ENCODE measurements at places on chromosomes 4 and X.

GRCh38 chr4:76334885-76335284 is 28.4 kb downstream of the STBD1 start:
- DNase-seq = no peak

DNA sequence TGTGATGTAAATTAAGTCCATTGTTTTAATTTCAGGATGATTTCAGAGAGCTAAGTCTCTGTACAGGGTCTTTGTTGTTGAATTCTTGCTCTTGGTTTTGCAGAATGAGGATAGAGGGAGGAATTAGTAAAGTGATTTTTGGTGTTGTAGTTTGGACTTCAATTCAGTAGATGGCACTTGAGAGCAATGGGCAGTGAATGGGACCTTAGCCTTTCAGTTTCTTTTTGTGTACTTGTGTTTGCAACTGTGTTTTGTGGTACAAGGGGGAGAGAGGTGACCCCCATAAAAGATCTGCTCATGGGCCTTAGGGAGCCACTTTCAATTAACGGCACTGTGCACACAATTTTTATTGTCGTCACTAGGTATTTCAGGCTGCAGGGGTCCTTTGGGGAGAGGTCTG is 340.0 kb downstream of the DCAF12L2 start:
- DNase-seq = no peak

GRCh38 chr4:83831588-83831987 is 295.7 kb downstream of the GPAT3 start:
- DNase-seq = peak; percentile 13

- DNase-seq = peak; percentile 68
These were observed 247.1 kb downstream of the BCOR start for GRCh38 chrX:39850630-39851152.

GRCh38 chr4:98571161-98571786 is 87.1 kb downstream of the TSPAN5 start:
- no peak for DNase-seq

GRCh38 chr4:19030048-19030447 is 1008.5 kb upstream of the LCORL start:
- DNase-seq = peak; percentile 47

DNA sequence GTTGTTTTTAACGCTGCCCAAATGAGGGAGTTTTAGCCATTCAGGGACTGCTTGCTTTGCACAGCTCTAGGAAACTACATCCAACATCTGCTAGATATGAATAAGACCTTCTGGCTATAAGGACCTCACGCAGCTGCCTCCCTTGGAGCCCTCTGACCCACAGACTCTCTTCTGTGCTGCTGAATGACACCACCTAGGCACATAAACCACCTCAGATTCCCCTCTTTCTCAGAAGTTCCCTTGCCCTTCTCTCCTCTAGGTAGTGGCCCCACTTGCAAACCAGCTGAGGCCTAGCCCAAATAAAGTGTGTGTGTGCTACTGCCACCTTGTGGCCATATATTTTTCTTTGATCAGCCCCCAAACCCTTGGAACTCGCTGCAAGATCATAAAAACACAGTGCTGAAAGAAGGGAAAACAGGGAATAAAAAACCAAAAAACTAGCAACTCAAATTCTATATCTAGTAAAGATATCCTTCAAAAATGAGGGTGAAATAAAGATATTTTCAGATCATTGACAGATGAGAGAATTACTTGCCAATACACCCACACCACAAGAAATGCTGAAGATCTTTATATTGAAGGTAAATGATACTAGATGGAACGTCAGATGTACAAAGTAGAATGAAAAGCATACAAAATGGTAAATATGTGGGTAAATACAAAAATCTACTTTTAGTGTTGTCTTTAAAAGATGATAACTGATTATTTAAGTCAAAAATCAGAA is 265.9 kb downstream of the ADAMTS3 start:
- no peak for DNase-seq

- no peak for DNase-seq
These were observed 15.1 kb downstream of the L1CAM start for GRCh38 chrX:153870791-153871360.

DNA sequence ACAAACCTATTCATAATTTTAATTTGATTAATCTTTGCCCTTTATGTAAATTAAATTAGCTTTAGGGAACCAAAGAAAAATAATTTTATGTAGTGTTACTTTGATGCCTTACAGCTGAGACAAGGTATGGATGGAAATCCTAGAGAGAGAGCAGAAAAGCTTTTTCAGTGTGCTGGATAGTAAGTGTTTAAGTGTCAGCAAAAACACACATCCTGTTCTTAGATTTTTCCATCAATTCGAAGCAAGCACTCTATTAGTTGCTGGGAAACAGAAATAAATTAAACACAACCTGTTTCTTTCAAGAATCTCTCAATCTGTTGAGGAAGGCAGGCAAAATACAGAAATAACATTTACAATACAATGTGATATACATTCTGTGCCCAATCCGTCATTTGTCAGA is 327.8 kb downstream of the GALNTL6 start:
- DNase-seq = no peak

- DNase-seq = no peak
These were observed 7.0 kb upstream of the SYNPO2 start for GRCh38 chr4:118881512-118882146.

- DNase-seq = peak; percentile 62
These were observed 55.3 kb downstream of the SOD3 start for GRCh38 chr4:24850674-24851073.

GRCh38 chr4:55157559-55158277 is 32.3 kb upstream of the KDR start:
- DNase-seq = no peak

- DNase-seq = no peak
These were observed 739 bp downstream of the SLC49A3 start for GRCh38 chr4:687971-688853.

GRCh38 chr4:102693262-102693850 is 67.4 kb downstream of the MANBA start:
- DNase-seq = no peak

- DNase-seq = no peak
These were observed at the start of gene CORIN for GRCh38 chr4:47837908-47838294. Gene CORIN, minus strand, starts transcription at chr4:47838067. Its CDS starts 118 bp downstream, at chr4:47837949.

GRCh38 chr4:110196206-110196870 is 2.1 kb downstream of the ELOVL6 start:
- no peak for DNase-seq

- peak; percentile 39 for DNase-seq
These were observed 1.6 kb downstream of the LONRF3 start for GRCh38 chrX:118975831-118976598.

DNA sequence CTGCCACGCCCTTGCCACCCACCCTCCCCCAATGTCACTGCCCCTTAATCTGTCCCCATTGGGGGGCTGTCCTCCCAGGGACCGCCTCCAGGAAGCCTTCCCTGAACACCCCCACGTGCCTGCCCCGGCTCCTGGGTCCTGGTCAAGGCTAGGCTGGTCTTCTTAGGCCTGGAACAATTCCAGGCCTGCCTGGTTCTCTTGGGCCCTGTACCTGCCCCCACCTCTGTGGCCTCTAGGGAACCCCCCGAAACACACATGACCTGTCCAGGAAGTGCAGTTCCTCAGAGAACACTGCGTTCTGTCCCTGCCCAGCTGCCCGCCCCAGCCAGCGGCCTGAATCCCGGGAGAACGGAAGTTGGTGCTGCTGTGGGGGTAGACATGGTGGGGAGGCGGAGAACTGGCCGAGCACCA is 5.1 kb downstream of the MXD4 start:
- peak; percentile 34 for DNase-seq

GRCh38 chr4:55347610-55348228 is 1.7 kb downstream of the SRD5A3 start:
- DNase-seq = no peak

DNA sequence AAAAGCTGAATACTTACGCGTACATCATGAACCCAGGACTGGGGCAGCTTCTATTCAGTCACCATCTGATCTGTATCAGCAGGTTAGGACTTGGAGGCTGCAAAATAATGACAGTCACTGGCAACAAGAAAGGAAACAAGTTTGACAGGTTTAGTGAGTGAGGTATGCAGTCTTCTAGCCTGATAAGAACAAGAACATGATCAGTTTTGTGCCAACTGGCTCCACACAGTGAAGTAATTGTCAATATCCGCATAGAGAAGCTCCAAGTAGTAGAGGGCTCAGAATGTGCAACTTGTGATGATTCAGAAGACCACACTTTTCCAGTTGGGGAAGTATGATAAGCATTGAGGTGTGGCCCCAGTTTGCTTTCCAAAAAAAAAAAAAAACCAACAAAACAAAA is at the start of gene TMPRSS11F:
Gene TMPRSS11F (minus strand): TSS at position 77 of the 400 bp plus-strand sequence. CDS start 49 bp downstream, at position 28.
- no peak for DNase-seq

DNA sequence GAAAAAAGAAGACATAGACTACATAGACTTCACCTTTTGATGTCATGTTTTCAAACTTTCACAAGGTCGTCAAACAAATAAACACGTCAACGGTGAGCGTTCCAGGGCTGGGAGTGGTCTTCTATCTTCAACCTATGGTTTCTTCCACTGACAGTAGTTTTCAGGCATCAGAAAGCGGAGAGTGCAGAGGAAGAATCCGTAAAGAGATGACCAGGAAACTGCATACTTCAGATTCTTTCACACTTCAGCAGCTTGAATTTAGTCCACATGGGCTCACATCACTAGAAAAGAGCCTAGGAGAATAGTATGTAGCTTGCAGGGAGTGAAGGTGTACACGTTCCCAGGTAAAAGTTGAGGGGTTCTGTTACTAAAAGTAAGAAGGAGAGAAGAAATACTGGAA is 58.5 kb downstream of the NPY1R start:
- DNase-seq = no peak

- peak; percentile 27 for DNase-seq
These were observed 95.8 kb downstream of the MGST2 start for GRCh38 chr4:139761461-139761860.

DNA sequence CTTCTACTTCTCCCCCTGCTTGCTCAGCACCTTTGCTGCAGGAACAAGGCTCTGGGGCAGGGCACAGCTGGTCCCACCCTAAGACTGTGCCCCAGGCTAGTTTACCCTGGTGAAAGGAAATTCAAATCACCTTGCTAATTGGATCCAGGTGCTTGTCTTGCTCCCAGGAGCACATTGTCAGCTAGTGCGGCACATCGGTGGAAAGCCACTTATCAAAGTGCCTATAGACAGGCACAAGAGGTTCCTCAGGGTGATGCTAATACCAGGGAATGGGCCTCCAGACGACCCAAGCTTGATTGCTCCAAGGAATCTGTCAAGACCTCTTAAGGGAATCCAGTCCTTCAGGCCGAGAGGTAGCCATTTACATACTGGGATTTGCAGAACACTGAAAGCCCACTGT is 64.5 kb upstream of the PRPS1 start:
- no peak for DNase-seq

- no peak for DNase-seq
These were observed 758.2 kb upstream of the INTU start for GRCh38 chr4:126874533-126874932.

DNA sequence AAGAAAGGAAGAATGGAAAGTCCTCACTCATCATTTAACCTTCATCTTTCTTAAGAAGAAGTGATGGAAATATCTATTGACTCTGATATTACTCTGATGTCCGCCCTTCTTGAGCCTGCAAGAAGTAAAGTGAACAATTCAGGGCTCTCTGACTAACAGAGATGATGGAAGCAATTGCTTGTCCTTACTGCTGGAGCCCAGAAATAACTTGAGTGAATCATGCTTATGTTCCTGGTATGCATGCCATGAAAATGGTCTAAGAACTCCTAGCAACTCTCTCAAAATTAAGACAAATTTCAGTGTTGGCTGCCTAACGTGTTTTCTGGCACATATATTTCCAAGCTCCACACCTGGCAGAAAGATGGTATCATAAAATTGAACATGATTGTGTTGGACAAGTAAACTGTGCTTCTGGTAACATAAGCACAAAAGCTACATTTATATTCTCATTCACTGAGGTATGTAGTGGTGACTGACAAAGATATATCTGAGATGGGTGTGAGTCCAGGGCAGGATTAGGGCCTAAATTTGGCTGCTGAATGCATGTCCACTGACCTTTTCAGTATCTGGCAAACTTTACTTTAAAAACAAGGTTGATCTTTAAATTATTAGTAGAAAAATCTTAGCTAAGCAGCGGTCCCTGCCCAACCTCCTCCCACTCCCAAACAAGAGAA is 109.2 kb upstream of the OTUD4 start:
- DNase-seq = peak; percentile 32

DNA sequence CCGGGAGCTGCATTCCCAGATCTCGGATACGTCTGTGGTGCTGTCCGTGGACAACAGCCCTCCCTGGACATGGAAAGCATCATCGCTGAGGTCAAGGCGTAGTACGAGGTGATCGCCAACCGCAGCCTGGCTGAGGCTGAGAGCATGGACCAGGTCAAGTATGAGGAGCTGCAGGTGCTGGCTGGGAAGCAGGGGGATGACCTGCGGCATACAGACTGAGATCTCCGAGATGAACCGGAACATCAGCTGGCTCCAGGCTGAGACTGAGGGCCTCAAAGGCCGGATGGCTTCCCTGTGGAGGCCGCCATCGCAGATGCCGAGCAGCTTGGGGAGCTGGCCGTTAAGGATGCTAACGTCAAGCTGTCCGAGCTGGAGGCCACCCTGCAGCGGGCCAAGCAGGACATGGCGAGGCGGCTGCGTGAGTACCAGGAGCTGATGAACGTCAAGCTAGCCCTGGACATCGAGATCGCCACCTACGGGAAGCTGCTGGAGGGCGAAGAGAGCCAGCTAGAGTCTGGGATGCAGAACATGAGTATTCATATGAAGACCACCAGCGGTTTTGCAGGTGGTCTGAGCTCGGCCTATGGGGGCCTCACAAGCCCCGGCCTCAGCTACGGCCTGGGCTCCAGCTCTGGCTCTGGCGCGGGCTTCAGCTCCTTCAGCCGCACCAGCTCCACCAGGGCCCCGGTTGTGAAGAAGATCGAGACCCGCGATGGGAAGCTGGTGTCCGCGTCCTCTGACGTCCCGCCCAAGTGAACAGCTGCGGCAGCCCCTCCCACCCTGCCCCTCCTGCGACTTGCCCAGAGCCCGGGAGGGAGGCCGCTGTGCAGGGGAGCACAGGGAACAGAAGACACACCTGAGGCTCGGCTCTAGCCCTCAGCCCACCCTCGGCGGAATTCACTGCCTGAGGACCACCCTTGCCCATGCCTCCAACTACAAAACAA is 29.4 kb upstream of the GABRA3 start:
- no peak for DNase-seq

DNA sequence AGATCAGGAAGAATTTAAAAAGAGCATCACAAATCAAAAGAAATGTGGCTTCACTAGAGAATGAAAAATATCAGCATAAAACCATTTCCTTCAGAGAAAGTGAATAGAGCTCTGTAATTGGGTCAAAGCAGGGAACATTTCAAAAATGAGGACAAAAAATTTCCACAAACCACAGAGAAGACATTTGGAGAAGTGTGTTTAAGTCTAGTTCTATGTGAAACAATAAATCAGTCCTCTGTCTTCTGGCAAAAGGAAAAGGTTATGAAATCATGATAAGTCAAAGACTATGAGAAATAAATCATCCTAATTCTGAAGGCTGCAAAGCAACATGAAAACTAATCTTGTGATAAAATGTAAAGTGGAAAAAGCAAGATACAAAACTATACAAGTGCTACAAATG is 27.9 kb downstream of the SMPX start:
- DNase-seq = peak; percentile 91

GRCh38 chrX:13159886-13160285 is 115.5 kb upstream of the FAM9C start:
- DNase-seq = no peak

GRCh38 chr4:151443247-151443646 is 34.3 kb downstream of the FHIP1A start:
- no peak for DNase-seq

Data from amniotic epithelial cell (primary cell).